ENCODE measurements at places on chromosomes 16 and 17.

- no peak overlapping the region for H3K4me3 ChIP-seq
- no peak for DNase-seq
- no peaks in the 10 kb centered on the region for H3K36me3 ChIP-seq
- H3K27ac ChIP-seq = peak overlapping the region; percentile 83
Observed at GRCh38 chr16:89994389-89994720, 24.9 kb downstream of the DBNDD1 start.

DNA sequence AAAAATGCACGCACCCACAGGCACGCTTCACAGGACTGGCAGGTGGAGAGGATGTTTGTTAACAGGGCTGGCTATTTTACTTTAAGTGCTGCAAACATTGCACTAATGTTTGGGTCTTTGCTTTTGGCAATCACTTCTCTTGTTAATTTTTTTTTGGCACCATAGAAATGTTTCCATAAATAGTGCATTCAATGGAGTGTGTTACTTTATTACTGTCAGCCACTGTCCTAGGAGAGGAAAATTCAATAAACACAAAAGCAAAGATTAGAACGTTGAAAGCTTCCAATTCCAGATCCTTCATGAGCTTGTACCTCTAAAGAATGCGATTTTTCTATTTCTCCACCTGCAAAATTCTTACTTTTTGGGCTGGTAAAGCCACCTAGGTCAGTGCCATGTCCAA is 743.5 kb downstream of the WWOX start:
- no peaks in the 10 kb centered on the region for H3K27me3 ChIP-seq
- H3K4me3 ChIP-seq = no peak overlapping the region
- no peak overlapping the region for H3K27ac ChIP-seq

DNA sequence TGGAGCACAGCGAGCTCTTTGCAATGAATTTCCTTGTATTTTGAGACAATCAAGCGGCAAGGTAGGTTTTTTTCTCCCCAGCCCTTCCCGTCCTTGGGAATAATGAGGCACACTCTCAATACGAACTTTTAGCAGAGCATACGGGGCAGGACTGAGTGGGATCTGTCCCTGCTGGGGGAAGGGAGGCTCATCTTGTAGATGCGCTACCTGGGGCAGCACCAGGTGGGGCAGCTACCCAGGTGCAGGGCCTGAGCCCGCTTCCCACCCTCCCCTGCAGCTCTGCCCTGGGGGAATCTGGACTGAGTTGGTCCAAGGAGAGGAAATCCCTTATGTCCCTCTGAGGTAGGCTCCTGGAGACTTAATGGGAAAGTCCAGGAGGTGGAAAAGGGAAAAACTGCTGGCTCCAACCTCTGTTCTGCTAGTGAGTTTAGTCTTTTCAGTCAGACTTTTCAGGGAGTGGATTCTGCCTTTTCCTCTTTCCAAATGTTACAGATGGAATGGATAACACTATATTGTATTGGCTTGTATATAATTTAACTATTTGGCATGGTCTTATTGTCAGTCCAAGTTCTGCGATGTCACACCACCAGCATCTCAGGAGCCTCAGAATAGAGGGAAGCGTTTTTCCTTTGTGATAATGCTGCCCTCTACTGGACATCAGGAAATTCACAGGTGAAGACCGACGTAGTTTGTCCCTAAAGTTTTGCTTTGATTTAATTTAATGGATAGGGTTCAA is 9.6 kb upstream of the CES1 start:
- no peak overlapping the region for H3K4me3 ChIP-seq
- H3K27ac ChIP-seq = no peak overlapping the region
- H3K36me3 ChIP-seq = no peaks in the 10 kb centered on the region
- peaks cover 5% of the 10 kb centered on the region for H3K27me3 ChIP-seq
- H3K4me1 ChIP-seq = no peaks in the 10 kb centered on the region

DNA sequence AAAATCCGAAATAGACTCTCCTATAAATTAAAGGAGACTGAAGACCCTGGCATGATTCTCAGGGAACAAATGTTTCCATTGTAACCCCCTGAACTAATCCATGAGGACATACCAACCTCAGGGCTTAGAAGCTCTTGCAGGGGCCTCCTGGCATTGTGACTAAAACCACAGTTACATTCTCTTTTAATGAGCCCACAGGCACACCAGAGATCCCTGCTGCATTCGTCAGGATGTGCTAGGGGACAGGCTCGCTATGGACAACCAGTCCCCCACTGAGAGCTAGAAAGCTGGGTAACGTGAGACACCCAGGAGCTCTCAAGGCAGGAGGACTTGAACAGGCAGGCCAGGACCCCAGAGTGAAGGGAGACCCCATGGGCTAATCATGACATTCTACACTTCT is 140.6 kb upstream of the TNRC6C start:
- H3K27me3 ChIP-seq = peaks cover 38% of the 10 kb centered on the region
- no peak for DNase-seq
- no peak overlapping the region for H3K27ac ChIP-seq
- no peak overlapping the region for H3K4me3 ChIP-seq
- no peaks in the 10 kb centered on the region for H3K36me3 ChIP-seq

DNA sequence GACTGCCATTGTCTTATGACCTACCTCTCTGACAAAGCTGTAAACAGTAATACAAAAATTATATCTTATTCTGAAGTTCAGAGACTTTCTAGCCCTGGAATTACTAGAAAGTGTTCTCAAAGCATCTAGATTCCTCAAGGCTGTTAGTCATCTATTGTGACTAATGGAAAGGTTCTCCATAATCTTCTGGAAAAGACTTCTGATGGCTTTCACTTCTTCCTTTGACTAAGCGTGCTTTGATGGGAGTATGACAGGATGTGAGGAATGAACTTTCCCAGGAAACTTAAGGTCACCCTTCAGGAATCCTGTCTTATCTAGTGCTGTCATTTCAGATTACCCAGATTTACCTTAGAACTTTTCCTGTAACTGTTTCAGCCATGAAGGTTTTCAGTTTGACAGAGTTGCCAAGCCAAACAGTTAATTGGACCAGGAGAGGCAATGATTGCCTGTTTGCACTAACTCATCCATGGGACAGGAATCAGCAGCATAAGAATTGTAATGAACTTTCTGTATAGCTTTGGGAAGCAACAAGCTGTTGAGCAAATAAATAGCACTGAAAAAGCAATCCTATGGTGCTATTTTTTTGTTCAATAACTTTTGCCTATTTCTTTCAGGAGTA is 43.5 kb downstream of the AP2B1 start:
- no peak for DNase-seq
- peaks cover 9% of the 10 kb centered on the region for H3K4me1 ChIP-seq
- peaks cover 20% of the 10 kb centered on the region for H3K36me3 ChIP-seq
- no peak overlapping the region for H3K4me3 ChIP-seq
- H3K27ac ChIP-seq = no peak overlapping the region

DNA sequence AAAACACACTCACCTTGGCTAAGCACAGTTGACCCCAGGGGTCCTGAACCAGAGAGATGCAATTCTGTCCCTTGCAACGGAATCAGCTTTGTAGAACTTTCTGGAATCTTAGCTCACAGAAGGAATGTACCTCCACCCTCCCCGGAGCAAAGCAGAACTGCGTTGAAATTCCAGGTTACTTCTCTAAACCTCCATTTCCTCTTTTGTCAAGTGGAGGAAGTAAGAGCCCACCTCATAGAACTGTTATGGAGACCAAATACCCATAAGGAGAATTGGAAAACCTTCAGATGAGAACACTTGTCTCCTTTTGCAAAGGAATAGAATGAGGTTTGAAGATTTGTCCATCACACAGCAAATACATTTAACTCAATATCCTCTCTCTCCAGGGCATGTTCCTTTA is 86.6 kb upstream of the RBBP6 start:
- no peaks in the 10 kb centered on the region for H3K4me1 ChIP-seq
- H3K36me3 ChIP-seq = no peaks in the 10 kb centered on the region
- peaks cover 39% of the 10 kb centered on the region for H3K27me3 ChIP-seq
- H3K27ac ChIP-seq = no peak overlapping the region
- no peak for DNase-seq
- H3K4me3 ChIP-seq = no peak overlapping the region

GRCh38 chr16:9378876-9379275 is 287.4 kb downstream of the HAPSTR1 start:
- no peak overlapping the region for H3K4me3 ChIP-seq
- no peak for DNase-seq
- H3K27me3 ChIP-seq = peaks cover 17% of the 10 kb centered on the region
- no peaks in the 10 kb centered on the region for H3K36me3 ChIP-seq

DNA sequence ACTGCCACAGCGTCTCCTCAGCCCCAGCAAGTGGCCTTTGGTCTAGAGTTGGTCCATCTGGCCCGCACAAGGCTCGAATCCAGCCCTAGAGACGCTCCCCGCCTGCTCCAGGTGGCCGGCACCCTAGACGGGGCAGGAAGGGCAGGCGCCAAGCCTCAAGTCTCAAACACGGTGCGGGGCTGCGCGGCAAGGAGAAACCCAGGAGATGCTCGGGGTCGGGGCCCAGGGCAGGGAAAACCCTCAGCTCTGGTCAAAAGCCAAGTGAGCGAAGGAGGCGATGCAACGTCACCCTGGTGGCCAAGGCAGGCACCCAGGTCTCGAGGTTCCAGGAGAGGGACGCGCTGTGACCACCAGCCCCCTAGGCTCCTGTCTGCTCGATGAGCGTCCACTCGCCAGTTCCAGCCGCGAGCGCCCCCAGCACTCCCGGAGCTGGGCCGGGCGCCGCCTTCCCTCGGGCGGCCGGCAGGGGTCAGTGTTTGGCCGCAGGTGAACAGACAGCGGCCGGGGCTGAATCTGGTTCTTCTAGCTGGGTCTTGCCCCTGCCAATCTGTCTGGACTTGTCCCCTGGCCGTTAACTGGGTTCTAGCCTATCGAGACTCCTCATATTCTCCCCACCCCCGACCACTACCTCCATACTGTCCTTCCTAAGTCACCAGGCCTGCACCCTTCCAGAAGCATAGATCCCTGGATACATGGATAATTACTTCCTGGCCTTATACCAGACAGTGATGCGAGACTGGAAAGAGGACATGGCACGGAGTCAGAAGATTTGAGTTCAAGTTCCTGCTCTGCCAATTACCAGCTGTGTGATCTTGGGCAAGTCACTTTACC is 44.0 kb downstream of the PRAC1 start:
- DNase-seq = peak; percentile 56
- no peak overlapping the region for H3K27ac ChIP-seq
- peaks cover 57% of the 10 kb centered on the region for H3K27me3 ChIP-seq

GRCh38 chr17:773467-774312 is 8.4 kb downstream of the GLOD4 start:
- no peaks in the 10 kb centered on the region for H3K4me1 ChIP-seq
- no peak for DNase-seq
- H3K27me3 ChIP-seq = no peaks in the 10 kb centered on the region

- peak overlapping the region; percentile 52 for H3K27ac ChIP-seq
- H3K36me3 ChIP-seq = no peaks in the 10 kb centered on the region
Observed at GRCh38 chr17:78258323-78259191, 27.1 kb downstream of the TMEM235 start.

DNA sequence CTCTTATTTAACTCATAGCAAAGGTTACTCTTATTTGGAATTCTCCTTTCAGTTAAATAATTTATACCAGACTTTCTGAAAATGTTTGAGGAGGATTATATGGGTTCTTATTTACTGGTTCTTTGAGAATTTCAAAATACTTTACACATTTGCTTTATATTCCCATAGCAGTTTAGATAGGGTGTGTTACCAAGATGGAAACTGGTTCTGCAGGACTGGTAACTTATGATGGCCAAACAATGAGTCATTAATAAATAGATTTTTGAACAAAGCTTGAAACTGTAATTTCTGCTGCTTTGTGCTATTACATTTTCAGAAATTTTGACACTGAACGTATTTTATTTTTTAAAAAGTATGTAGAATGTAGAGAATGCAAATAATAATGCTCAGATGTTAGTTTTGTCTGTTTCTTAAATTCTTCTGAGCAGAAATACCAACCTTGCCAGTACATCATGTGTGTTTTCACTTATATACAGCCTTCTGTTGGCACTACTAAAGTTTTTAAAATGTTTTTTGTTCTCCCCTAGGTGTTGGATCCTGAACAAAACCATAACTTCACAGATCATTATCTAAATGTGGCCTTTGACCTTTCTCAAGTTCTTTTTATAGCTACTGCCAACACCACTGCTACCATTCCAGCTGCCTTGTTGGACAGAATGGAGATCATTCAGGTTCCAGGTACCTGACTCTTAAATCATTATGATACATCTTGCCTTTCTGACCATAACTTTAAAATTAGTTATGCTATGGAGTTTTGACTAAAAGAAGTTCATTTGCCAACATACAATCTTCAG is 48.3 kb upstream of the ABCC11 start:
- no peaks in the 10 kb centered on the region for H3K4me1 ChIP-seq
- H3K27me3 ChIP-seq = no peaks in the 10 kb centered on the region
- no peak for DNase-seq
- no peak overlapping the region for H3K4me3 ChIP-seq

All from naive B cell (primary cell).